ENCODE measurements at places on chromosomes 16 and 17.
A peak's percentile ranks its signal among the peaks of the same experiment; 100 is the strongest.

DNA sequence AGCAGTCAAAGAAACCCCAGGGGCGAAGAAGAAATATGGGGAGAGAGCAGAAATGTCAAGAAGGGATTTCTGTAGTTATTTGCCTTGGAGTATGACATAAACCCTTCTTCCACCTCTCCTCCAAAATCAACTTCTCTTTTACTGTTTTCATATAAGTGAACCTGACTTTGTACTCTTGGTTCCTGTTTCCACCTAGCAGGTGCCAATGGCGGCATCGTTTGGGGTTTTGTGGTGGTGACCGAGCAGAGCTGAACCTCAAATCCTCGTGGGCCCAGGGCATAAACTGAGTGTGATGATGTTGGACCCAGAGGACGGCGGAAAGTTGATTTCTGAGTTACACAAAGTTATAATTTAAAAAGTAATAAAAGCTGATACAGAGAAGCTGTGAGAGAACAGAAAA is 39.6 kb upstream of the PSMD7 start:
- DNase-seq: no peak

DNA sequence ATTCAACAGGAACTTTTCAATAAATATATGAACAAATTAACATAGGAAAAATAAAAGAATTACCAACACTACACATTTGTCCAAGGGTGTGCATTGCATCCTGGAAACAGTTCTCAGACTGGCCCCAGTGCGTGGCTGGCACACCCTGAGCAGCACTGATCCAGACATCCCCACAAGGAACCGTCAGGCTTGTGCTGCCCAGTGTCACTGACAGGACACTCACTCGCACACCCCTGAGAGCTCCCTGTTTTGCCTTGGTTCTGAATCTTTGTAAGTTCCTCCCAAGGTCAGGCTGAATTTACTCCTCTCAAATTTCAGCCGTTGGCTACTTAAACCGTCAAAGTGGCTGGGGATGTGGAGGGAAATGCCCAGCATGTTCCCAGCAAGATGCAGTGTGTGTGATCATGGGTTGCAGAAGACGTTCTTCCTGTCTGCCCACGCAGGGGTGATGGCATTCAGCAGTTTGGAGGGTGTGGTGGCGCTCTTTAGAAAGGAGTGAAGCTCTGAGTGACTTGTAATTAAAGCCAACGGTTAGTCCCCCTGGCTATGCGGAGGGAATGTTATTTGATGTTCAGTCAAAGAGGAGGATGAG is 1.7 kb downstream of the MT2A start:
- DNase-seq: peak; percentile 73

DNA sequence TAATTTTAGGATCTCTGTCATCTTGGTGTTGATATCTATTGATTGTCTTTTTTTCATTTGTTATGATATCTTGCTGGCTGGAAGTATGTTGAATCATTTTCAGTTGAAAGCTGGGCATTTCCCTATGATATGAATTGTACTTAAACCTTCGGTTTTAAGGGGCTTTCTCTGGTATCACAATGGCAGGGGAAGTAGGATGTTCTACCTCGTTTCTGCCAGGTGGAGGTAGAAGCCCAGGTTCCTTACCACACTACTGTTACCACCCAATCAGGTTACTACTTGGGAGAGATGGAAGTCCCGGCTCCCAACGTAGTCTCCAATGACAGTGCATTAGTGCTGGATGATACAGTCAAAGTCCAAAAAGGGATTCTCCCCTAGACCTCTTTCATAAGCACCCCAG is 281.7 kb upstream of the TBX2 start:
- DNase-seq: no peak

DNA sequence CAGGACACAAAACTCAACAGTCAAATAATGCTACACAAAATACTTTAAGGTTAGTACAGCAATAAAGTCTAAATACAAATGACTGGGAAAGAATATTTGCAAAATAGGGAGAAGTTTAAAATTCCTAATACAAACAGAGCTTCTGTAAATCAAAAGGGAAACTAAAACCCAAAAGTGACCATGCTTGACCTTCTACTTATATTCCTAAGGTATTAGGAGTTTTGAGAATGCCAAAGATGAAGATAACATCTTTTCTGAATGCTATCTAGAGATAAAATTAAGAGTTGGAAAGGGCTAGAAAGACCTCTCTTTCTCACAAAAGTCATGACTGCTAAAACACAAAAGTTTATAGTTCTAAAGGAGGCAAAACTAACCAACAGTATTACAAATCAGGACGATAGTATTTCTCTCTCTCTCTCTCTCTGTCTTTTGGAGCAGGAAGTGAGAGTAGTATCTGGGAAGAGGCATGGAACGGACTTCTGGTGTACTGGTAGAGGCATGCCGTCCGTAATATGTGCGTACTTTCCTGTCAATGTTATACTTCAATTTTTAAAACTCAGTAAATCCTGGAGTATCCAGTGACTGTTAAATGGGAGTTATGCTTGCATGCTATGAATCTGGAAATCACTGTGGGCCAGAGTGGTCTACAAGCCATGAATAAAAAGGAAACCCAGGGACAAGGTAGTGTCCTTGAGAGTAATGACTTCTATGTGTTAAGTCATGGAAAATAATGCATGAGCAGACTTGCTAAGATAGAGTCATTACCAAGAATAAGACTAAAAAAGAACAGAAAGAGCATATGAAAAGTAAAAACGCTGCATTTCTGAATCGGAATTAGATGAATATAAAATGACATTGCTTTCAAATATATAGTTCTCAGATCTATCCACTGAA is 49.7 kb upstream of the ANKFY1 start:
- DNase-seq: no peak

- no peak for DNase-seq
These were observed 37.3 kb upstream of the FA2H start for GRCh38 chr16:74811911-74812310.

- no peak for DNase-seq
These were observed 7.7 kb downstream of the ITGAM start for GRCh38 chr16:31267332-31268032.

GRCh38 chr17:40290629-40291280 is 3.1 kb downstream of the CDC6 start:
- peak; percentile 79 for DNase-seq

- no peak for DNase-seq
These were observed 1.4 kb downstream of the GSE1 start for GRCh38 chr16:85614338-85615013.

DNA sequence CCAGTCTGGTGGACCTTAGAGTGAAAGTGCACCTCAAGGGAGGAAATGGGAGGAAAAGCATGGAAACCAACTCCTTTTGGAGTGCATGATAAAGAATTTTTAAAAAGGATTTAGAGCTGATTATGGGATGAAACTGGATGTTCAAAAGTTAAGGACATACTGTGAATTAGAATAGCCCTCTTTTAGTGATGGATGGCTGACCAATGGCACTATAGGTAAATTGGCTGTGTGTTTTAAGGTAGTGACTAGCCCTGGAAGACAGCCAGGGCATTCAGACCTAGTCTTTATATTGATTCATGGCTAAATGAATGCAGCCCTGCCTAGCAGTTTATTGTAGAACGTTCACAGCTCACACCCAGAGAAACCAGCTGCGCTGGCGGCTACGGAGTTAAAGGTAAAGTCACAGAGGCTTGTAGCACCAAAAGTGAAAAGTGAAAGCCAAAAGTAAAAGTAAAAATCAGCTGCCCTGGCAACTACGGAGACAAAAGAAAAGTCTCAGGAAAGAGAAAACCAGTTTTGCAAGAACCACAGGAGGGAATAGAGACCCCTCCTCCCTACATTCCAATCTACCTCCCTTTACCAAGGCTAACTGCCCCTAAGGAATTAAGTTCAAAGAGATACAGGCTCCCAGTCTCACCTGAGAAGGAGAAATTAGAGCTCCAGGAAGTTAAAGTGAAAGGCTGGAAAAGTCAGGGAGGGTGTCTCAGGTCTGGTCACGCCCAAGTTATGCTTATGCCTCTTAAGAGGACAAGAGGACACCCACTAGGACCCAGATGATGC is 21.8 kb downstream of the ACSM1 start:
- DNase-seq: peak; percentile 26

DNA sequence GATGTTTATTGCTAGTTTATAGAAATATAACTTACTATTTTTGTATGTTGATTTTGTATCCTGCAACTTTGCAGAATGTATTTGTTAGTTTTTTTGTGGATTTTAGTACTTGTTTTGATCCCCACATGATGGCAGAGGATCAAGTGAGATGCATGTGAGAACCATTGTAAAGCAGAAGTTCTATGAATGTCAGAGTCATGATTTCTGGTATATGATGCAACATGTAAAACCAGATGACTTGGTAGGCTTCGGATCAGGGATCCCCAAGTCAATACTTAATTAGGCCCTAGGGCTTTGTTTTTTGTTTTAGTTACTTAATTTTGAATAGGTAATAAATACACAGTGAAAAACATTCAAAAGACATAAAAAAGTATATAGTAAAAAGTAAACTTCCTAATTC is 45.8 kb downstream of the ESRP2 start:
- DNase-seq: no peak

DNA sequence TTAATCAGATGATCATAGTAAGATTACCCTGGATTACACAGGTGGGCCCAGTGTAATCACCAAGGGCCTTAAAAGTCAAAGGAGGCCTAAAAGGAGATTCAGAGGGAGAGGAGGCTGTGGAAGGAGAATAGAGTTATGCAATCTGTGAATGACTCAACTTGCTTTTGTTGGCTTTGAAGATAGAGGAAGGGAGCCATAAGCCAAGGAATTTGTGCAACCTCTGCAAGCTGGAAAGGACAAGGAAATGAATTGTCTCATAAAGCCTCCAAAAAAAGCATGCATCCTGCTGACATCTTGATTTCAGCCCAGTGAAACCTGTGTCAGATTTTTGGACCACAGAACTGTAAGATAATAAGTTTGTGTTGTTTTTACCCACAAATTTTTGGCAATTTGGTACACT is 109.6 kb downstream of the CNTNAP4 start:
- DNase-seq: no peak

- peak; percentile 69 for DNase-seq
These were observed 18.6 kb upstream of the PITPNM3 start for GRCh38 chr17:6574687-6575595.

GRCh38 chr16:72743011-72743761 is 304.7 kb downstream of the ZFHX3 start:
- DNase-seq: no peak

- DNase-seq: no peak
These were observed 39.9 kb downstream of the USP32 start for GRCh38 chr17:60352071-60352470.

GRCh38 chr16:81770008-81770407 is 9.1 kb upstream of the PLCG2 start:
- no peak for DNase-seq

GRCh38 chr17:9529033-9529700 is 46.5 kb downstream of the STX8 start:
- DNase-seq: peak; percentile 24

- peak; percentile 98 for DNase-seq
These were observed at the start of gene BRCA1 for GRCh38 chr17:43125133-43125966. TSS of gene BRCA1 (minus strand) at chr17:43125364. CDS start at chr17:43124096, 1,268 bp downstream.

DNA sequence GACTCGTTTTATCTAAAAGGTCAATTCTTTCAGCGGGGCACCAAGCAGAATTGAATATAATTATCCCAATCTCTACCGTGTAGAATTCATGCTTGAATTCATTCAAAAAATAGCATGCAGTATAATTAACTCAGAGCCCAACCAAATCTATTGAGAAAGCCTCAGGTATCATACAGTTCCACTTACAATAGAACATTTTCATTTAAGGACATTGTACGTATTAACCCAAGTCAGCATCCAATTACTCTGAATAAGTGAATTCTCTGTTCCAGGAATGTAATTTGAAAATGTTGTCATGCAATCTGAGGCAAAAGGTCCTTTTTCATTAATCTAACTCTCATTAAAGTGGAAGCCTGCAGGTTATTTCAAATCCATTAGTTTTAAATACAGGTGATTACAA is 78.5 kb downstream of the SALL1 start:
- DNase-seq: no peak

GRCh38 chr17:79852748-79853147 is 13.5 kb upstream of the CBX4 start:
- DNase-seq: peak; percentile 66

GRCh38 chr17:76153640-76154039 is 12.6 kb upstream of the FOXJ1 start:
- no peak for DNase-seq

- DNase-seq: no peak
These were observed 15.4 kb downstream of the SMTNL2 start for GRCh38 chr17:4599505-4600281.

GRCh38 chr16:83715217-83715920 is 92.4 kb upstream of the HSBP1 start:
- DNase-seq: peak; percentile 28

DNA sequence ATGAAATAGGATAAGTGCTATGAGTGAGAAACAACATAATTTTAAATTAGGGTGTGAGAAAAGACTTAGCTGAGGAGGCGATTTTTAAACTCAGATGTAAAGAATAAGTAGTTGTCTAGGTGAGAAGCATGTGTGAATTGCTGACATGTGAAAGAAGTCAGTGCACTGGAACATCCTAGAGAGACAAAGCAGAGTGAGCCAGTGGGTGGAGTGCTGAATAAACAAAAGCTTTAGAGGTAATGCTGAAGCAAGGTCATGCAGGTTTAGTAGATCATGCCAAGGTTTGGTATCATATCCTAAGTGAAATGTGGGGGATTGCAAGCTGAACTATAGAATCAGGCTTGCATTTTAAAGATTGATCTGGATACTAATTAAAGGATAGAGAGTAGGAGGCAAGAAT is 89.4 kb downstream of the KIF2B start:
- DNase-seq: no peak

- DNase-seq: no peak
These were observed 28.9 kb downstream of the WNT3 start for GRCh38 chr17:46789610-46790009.

- DNase-seq: no peak
These were observed 3.8 kb downstream of the NLRC5 start for GRCh38 chr16:56993204-56993603.

GRCh38 chr17:37025847-37026530 is 77.2 kb downstream of the AATF start:
- no peak for DNase-seq

DNA sequence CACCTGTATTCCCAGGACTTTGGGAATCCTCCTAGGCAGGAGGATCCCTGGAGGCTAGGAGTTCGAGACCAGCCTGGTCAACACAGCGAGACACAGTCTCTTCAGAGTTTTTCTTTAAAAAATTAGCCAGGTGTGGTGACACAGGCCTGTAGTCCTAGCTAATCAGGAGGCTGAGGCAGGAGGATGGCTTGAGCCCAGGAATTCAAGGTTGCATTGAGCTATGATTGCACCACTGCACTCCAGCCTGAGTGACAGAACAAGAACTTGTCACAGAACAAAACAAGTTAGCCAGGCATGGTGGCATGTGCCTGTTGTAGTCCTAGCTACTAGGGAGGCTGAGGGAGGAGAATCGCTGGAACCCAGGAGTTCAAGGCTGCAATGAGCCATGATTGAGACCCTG is 24.8 kb downstream of the ANKRD40 start:
- no peak for DNase-seq

All from endothelial cell of umbilical vein (primary cell).